ENCODE measurements at places on chromosomes 5 and 9.

DNA sequence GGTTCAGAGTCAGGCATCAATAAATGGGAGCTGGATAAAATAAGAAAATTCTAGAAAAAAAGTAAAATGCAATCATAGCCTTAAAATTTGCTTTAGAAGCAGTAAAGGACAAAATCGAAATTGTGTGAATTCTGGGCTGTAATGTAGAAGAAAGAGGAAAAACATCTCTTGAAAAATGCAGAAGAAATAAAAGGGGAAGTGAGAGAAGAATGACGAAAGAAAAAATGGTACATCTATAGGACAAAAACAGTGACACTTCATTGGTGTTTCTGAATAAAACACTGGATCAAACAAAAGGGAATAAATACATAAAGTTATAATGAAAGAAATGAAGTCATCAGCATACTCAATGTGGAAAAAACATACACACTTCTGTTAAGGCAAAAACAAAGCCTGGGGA is 642.3 kb downstream of the ACTL7B start:
- no peak for DNase-seq

DNA sequence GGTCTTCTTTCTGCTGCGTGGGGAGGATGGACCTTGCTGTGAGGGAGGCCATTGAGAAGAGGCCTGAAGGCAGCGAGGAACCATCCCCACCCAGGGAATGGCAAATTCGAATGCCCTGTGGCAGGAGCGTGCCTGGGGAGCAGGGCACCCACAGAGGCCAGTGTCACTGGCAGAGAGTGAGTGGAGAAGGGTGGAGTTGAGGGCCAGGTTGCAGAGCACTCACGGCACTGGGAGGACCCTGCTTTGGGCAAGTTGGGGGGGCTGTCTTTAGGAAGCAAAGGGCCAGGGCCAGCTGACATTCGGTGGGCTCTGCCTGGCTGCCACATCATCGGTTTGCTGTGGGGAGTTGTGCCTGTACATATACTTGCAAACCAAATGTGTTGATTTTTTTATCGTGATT is 47.2 kb downstream of the SYK start:
- DNase-seq = no peak

- DNase-seq = no peak
These were observed 464.5 kb downstream of the MTRR start for GRCh38 chr5:8333485-8333884.

DNA sequence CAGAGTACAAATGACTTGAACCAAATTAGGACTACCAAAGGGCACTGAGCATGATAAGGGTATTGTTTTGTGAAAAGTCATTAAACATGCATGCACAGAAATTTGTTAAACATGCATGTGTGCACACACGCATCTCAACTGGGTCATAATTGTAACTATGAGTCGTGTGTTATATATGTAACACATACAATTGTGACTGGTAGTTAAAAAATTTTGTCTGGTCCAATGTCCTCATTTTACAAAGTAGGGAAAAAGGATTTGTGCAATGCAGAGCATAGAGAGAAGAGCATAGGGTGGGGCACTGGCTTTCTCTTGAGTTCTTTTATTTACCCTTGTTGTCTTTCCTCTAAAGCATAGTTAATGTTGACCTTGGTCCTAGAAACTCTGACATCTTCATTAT is 19.3 kb upstream of the IGFBPL1 start:
- no peak for DNase-seq

DNA sequence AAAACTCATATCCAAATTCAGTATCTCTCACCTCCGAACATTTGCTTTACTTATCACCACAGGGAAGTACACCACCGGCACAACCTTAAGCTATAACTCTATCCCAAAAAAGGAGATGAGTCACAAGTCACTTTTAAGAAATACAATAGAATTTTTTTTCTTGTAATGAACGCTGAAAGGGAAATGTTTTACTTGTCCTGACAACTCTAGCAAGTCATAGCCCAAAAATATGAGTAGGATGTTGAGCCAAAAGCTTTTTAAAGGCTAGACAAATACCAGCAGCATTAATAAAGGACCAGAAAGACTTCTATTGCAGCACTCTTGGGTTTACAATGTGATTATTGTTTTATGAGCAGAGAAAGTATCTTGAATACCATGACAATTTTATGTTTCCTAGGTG is 147.3 kb upstream of the FST start:
- no peak for DNase-seq

GRCh38 chr5:33637011-33637410 is 196.2 kb downstream of the TARS1 start:
- DNase-seq = no peak

DNA sequence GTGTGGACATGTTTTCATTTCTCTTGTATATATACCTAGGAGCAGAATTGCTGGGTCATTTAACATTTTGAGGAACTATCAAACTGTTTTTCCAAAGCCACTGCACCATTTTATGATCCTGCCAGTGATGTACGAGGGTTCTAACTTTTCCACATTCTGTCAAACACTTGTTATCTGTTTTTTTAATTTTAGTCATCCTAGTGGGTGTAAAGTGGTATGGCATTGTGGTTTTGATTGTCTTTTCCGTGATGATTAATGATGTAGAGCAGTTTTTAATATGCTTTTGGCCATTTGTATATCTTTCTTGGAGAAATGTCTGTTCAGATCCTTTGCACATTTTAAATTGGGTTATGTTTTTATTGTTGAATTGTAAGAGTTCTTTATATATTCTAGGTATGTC is 107.0 kb downstream of the MELK start:
- no peak for DNase-seq

DNA sequence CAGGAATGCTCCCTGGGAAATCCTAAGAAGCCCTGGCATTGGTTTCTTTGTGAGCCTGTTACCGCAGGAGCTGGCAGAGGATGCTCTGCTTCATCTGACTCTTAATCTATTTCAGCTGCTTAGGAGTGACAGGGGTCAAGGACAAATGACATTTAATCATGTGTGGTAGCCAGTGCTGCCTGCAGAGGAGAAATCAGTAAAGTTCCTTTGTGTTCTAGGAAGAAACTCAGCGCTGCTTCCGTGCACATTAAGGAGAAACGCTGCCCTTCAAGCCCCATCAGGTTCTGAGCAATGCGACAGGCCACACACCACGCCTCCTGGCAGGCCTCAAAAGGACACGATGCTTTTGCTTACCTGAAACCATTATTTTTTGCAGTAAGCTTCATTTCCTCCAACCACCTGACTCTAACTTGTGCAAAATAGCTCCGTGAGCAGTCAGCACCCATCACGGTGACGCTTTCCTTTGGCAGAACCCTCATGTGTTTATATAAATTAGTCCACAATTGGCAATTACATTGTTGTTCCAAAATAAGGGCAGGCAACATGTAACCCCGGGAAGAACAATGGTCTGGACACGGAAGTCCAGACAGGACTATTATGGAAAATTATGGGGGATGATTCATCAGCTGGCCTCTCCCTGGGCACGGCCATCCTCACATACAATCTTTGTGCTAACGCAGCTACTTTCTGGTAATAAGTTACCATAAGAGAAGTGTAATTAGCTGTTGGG is 387.9 kb upstream of the DAP start:
- no peak for DNase-seq

- no peak for DNase-seq
These were observed 24.1 kb downstream of the IL33 start for GRCh38 chr9:6239694-6240093.

GRCh38 chr9:91395553-91396471 is 27.8 kb downstream of the NFIL3 start:
- DNase-seq = no peak

- DNase-seq = no peak
These were observed 7.4 kb downstream of the TARS1 start for GRCh38 chr5:33448118-33448517.

DNA sequence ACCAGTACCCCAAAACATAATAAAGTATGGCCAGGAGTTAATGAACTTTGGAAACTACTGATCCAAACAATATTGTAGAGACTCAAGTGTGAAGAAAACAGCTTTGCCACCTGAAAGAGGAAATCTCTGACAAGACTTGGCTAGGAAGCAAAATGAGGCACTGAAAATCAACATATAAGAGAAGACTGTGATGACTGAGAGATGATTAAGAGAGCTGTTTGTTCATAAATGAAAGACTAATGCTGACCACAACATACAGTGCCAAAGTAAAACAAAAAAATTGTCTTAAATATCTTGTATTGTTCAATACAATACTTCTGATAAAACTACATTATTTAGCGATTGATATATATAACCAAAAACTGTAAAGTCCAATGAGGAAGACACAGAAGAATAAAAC is 7.2 kb downstream of the RC3H2 start:
- DNase-seq = no peak

- DNase-seq = no peak
These were observed 210.3 kb downstream of the CDK5RAP2 start for GRCh38 chr9:120369608-120370220.

DNA sequence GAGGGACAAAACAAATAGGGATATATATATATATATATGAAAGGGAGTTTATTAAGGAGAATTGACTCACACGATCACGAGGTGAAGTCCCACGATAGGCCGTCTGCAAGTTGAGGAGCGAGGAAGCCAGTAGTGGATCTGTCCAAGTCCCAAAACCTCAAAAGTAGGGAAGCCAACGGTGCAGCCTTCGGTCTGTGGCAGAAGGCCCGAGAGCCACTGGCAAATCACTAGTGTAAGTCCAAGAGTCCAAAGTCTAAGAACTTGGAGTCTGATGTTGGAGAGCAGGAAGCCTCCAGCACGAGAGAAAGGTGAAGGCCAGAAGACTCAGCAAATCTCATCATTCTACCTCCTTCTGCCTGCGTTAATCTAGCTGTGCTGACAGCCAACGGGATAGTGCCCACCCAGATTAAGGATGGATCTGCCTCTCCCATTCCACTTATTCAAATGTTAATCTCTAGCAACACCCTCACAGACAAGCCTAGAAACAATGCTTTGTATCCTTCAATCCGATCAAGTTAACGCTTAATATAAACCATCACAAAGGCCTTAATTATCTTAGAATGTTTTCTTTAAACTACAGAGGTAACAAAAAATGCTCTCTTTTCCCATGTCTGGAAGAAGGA is 23.8 kb upstream of the DAB2 start:
- no peak for DNase-seq

- DNase-seq = no peak
These were observed 45.8 kb downstream of the CDH10 start for GRCh38 chr5:24598956-24599355.

DNA sequence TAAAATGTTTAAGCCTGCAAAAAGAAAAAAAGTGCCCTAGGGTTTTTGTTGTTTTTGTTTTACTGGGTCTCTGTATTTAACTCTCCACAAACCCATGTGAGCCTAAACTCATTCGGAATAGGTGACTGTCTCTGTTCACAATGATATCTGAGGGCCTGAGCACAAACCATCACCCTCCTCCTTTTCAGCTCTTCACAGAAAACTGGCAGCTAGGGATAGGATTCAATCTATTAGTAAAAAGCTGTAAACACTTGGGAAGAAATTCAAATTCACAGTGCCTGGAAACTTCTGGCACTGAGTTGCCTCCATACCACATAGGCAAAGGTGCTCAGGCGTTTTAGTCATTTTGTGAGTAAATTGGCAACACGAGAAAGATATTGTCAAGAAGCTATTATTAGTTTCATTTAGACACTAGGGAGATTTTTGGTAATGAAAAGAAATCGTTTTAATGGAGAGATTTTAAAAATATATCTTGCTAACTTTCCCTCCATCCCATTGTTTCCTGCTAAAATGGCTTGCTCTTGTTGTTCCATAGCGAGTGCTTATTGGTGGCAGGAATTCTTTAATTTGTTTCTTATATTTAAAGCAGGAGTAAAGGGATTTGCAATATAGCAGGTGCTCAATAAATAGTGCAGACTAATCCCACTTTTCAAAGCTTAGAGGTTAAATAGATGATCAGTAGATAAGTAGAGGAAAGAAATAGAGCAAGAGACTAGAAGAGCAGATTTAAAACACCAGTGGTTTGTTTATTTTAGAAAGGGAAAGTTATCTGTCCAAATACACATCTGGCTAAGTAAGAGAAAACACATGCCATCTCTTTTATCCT is 9.7 kb downstream of the FOXD1 start:
- no peak for DNase-seq
